ENCODE measurements at places on chromosomes 2 and 18.
A peak's percentile ranks its signal among the peaks of the same experiment; 100 is the strongest.

- DNase-seq, result no peak
Measured at GRCh38 chr18:5424903-5425664, 118.7 kb downstream of the EPB41L3 start.

GRCh38 chr2:204325468-204325867, 219.8 kb upstream of the PARD3B start:
- DNase-seq, result peak; percentile 46

DNA sequence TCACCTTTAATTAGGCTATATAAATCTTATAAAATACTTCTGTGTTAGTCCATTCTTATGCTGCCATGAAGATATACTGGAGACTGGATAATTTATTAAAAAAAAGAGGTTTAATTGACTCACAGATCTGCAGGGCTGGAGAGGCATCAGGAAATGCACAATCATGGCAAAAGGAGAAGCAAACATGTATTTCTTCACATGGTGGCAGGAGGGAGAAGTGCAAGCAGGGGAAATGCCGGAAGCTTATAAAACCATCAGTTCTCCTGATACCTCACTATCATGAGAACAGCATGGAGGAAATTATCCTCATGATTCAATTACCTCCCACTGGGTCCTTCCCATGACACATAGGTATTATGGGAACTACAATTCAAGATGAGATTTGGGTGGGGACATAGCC, 504.4 kb downstream of the RIT2 start:
- DNase-seq, result no peak

- DNase-seq, result no peak
Measured at GRCh38 chr2:222319586-222320435, 21.0 kb upstream of the PAX3 start.

GRCh38 chr2:162974771-162975170, 136.2 kb upstream of the KCNH7 start:
- DNase-seq, result no peak

DNA sequence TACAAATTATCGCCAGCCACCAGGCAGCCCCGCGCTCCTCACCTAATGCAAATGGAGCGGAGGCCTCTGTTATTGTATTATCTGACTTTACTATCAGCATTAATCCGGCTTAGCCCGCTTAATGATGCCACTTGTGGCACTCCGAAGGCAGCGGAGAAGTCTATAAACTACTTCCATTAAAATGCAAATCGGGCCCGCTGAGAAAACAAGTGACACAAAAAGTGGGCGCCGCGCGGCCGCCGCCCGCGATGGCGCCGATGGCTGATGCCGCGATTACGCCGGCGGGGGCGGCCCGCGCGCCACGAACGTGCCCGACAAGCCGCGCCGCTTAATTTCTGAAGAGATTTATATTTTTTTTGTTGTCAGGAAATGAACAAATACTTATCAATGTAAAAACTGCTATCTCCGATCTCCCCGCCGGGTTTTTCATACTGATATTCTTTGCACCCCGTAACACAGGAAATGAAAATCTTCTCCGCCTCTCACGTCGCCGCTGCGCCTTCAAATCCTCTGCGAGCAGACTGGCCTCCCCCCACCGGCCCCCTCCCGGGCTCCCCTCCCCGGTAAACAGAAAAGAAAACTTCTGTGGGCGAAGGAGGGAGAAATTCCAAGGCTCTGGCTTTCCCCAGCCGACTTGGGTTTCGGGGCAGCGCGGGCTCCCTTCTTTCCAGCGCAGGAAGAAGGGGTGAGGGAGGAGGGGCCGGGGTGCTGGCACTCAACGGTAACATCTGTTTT, 221.8 kb downstream of the INSIG2 start:
- no peak for DNase-seq

DNA sequence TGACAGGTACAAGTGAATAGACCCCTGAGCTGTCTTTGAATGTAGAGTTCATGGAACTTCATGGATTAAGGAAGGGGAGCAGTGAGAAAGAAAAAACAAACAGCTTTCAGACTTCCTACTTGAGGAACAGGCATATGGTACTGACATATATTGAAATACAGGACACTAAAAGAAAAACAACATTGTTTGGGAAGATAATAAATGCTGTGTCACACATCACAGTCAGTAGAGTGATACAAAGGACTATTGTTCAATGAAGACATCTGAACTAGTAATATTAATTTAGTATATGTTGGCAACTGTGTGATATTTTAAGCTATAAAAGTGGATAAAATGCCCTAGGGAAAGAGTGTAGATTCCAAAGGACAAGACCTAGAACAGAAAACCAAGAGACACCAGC, 3.3 kb downstream of the DSC2 start:
- DNase-seq, result no peak

- DNase-seq, result no peak
Measured at GRCh38 chr2:158135096-158135495, 33.4 kb downstream of the UPP2 start.

All from AG04449 (cell line).